LHCN-M2 (cell line): ENCODE measurements at places on chromosomes 3 and 15. TPM values are rescaled to one million over a fixed set of nuclear protein-coding genes. Genes with fewer than 3 reads are reported as not detected.

- peak; percentile 93 for DNase-seq
These were observed 282.0 kb upstream of the VEPH1 start for GRCh38 chr3:157785102-157785826.

CSTA gene
- total RNA-seq: 0.46 TPM in 1 of 2 replicates, not detected in the other

STX19 gene
- total RNA-seq: not detected in 2 replicates

ACKR4 gene
- total RNA-seq: not detected in 2 replicates

DNA sequence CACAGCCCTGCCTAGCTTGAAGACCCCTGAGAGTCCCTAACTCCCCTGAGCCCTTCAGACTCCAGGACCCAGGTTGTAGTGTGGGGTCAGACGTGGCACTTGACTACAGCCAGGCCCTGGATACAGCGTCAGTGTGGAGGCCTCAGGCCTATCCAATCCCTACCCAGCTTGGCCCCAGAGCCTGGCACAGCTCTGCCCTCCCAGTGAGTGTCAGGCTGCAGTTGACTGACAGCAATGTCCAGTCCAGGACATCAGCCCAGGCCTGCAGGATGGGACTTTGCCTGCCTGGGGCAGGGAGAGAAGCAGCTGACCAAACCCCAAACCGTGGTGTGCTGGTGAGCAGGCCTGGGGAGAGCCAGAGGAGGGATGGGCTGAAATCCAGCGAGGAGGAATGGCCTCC, 27.3 kb downstream of the KLF13 start:
- DNase-seq: peak; percentile 60

GRCh38 chr3:40801284-40801741, 276.6 kb downstream of the ZNF621 start:
- DNase-seq: peak; percentile 87

GRCh38 chr3:194810076-194810475, 124.4 kb downstream of the FAM43A start:
- DNase-seq: no peak

GRCh38 chr15:82292271-82292670, 29.7 kb downstream of the SAXO2 start:
- no peak for DNase-seq
